ENCODE measurements at places on chromosomes 5 and 9.
A peak's percentile ranks its signal among the peaks of the same experiment; 100 is the strongest.

DNA sequence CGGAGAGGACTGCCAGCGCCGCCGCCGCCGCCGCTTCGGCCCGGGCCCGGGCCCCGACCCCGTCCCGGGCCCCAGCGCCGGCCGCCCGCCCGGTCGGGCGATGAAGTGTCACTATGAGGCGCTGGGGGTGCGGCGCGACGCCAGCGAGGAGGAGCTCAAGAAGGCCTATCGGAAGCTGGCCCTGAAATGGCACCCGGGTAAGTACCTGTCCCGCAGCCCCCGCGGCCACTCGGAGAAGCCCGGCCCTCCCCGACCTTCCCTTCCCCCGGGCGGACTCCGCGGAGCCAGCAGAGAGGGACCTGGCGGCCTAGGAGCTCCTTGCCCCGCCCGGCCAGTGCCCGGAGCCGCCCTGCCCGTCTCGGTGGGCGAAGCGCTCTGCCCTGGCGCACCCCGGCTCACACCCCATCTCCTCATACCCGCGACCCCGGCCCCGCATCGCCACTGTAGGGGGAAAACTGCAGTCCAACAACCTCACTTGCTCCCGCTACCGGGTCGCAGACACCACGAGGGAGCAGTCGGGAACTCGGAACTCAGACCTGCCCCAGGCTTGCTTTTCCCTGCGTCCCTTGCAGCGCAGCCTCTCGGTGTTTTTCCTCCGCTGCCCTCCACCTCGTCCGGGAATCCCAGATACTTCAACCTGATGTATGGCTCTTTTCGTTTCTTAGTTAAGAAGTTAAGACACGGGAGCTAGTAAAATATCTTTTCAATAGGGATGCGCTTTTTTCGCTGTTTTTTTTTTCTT lies 532 bp downstream of the DNAJC21 start:
- peak; percentile 87 for DNase-seq

DNA sequence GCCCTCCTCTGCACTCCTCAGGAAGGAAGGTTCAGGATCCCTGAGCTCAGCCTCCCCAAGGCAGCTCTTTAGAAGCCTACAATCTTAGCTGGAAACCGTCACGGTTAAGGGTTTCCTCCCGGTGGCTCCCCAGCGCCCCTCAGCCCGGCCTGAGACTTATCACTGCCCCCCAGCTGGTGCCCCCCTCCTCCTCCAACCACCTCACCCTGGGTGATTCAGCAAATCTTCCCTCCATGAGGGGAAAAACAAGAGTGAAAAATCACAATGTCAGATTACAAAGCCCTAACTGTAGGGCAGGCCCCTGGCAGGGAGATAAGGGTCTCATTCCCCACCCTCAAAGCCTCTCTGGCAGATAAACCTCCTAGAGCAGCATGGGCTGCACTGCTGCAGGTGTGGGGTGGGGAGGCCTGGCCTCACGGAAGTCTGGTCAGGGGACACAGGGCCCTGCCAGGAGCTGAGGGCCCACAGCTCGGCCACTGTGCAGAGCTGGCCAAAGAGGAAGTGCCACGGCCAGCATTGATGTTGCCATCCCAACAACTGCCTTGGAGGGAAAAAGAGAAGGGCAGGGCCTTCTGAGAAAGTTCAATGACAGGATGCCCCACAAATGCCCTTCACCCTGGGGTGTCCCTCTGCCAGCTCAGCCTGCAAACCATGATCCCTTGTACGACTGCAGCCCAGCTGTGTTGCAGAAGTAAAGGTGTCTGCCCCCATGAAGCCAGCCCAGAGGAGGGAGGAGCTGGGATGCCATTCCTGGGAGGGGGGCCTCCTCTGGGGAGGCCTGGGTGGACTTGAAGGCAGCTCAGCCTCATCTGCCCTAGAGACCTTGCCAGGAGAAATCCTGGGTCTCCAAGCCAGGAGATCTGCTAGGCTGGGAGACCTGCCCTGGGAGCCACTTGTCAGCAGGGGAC lies 25.9 kb downstream of the GFI1B start:
- peak; percentile 95 for DNase-seq

GRCh38 chr9:35073279-35073612 lies 821 bp upstream of the VCP start:
- no peak for DNase-seq

- DNase-seq, result no peak
Measured at GRCh38 chr5:81184749-81185110, 48.4 kb upstream of the CKMT2 start.
